Urinary bladder (tissue), 4 donors: ENCODE measurements at places on chromosomes 7 and 10.

DNA sequence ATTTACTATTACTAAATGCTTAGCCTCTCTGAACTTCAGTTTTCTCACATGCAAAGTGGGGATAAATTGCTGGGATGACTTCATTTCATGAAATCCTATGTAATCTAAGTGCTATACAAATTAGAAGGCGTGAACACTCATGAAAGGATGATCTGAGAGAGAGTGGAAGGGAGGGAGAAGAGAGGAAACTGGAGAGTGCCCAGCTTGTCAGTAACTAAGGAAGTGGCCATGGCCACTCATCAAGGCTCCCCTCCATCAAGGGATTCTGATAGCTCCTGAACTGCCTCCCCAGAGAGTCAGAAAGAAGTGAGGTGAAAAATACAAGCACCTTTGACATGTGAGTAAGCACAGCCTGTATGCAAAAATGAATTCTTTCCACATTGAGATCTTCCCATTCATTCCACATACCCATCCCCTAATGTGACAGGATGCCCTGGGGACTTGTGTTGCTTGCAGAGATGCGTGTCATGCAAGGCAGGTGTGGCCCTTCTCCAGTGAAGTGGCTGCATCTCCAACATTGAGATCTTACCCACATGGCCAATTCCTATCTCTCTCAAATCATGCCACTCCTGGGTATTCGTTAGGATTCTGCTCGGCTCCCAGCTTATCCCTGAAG, 76.5 kb upstream of the ITPRID1 start:
- DNase-seq: no peak

DNA sequence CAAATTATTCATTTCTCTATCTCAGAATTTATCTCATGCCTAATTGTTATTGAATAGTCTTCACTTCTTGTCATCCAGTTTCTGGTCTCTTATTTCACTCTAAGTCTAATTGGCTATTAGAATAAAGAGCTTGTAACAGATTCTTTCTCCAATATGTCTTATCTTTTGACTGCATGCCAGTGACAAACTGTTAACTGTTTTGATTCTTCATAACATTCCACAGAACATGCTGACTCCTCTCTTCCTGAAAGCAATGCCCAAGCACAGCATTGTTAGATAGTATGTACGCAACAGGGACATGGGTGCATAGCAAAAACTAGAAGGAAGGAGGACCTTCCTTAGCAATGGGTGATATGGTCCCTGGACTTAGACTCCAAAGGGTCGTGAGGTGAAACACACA, 65.4 kb downstream of the TRUB1 start:
- no peak for DNase-seq

GRCh38 chr7:115015619-115016018, 93.7 kb downstream of the MDFIC start:
- no peak for DNase-seq

DNA sequence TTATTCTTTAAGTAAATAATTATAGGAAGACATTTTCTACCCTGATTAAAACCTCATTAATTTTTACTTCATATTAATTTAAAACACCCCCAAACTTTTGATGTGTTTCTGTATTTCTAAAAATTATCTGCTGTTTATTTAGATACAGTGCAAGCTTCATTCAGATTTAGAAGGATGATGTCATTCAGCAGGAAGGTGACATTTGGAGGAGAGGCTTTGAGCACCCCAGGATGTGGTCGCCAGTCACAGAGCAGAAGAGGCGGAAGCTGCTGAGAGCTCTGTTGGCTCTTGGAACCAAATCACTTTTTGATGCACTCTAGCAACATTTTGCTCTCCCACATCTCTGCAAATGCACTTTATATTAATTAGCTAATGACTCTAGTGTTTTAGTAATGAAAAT, 233.9 kb upstream of the CACNA2D1 start:
- DNase-seq: no peak

DNA sequence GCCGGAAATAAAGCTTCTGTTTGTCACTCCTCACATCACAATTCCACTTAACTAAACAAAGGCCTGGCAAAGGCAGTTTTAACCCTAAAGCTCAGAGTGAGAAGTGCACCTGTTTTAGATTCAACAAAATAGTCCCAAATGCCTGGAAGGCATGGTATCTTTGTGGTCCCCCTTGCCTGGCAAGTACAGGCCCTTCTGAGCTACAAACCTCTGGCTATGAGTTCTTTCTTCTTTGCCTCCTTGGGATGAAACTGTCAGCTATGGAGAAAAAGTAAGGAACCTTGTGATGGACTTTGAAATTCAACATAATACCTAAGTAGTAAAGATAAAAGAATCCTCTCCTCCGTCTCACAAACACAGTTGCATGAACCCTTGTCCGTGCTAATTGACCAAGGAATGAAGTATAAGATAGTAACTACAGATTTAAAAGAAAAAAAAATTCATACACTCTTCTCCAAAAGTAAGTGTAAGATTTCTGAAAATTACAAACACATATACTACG, 244.5 kb upstream of the ETV1 start:
- DNase-seq: no peak

DNA sequence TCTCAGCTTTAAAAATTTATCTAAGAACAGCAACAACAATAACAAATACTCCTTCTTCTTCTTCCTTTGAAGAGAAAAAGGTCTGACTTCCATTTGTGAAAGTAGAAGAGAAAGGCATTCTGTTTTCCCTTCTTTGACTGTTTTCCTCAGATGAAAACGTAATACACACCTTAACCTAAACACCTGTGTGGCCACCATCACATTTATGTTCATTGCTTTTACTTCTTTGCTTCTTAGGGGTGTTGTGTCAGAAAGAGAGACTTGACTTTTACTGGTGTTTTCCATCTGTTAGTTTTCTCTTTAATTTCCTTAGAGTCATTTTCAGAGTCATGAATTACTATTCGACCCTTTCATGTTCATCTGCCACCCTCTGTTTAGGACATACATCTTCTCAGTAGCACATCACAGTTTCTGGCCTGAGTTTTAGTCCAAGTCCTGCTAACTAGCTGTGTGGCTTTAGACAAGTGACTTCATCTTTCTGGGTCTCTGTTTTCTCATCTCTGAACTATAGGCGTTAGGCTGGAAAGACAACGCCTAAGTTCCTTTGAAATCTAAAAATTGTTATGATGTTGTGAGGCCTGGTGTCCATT, 283.8 kb downstream of the GATA3 start:
- no peak for DNase-seq

DNA sequence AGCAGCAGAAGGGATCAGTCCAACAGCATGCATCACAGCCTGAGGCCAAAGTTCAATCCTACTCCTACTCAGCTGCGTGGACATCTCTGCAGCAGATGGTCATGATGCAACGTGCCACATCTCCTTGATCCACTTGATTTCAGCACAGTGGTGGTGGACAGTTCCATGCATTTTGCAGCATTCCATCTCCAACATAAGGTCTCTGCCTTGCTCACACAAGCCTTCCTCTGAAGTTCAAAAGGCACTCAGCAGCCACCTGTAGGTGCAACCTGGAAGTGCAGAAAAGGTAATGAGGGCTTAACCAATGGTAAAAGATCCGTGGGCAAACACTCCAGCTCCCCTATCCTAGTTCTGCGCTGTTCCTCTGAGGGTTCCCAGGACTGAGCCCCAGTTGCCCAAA, 57.5 kb upstream of the CHCHD3 start:
- no peak for DNase-seq

GRCh38 chr10:11147722-11148121, 130.1 kb downstream of the CELF2 start:
- no peak for DNase-seq

DNA sequence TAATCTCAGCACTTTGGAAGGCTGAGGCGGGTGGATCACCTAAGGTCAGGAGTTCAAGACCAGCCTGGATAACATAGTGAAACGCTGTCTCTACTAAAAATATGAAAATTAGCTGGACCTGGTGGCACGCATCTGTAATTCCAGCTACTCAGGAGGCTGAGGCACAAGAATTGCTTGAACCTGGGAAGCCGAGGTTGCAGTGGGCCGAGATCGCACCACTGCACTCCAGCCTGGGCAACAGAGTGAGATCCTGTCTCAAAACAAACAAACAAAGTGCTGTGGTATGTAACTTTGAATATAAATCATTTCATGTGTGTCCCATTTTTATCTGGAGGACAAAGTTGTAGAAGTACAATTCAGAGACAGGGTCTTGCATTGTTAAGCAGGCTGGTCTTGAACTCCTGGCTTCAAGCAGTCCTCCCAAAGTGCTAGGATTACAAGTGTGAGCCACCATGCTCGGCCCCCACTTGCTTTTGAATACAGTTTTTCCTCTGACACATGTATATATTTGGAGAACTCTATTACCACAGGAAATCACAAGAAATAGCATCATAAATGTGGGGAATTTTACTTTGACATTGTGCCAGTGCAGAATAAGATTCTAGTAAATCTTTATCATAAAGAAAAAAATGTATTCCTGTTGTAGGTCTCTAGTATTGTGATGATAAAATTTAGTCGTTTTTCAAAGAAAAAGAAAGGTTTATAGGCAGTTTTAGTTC, 32.6 kb downstream of the PTPN12 start:
- no peak for DNase-seq

DNA sequence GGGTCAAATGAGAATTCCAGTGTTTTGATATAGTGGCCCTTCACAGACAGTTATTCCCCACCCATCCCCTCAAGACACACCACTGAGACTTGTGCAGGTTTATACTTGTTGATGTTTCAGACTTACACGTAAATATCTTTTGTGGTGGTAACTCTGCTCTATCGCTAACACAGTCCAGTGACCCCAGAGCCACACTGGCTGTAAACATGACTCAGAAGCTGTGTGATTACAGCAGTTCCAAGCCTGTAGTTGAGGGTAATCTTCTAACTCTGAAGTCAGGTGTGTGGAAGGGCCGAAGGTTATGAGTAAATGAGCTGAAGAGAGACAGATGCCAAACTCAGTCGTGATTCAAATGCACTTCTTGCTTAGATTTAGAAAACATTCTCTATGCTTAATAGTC, 19.4 kb downstream of the NOBOX start:
- no peak for DNase-seq

- DNase-seq: no peak
Measured at GRCh38 chr7:2009541-2010001, 223.2 kb downstream of the MAD1L1 start.

DNA sequence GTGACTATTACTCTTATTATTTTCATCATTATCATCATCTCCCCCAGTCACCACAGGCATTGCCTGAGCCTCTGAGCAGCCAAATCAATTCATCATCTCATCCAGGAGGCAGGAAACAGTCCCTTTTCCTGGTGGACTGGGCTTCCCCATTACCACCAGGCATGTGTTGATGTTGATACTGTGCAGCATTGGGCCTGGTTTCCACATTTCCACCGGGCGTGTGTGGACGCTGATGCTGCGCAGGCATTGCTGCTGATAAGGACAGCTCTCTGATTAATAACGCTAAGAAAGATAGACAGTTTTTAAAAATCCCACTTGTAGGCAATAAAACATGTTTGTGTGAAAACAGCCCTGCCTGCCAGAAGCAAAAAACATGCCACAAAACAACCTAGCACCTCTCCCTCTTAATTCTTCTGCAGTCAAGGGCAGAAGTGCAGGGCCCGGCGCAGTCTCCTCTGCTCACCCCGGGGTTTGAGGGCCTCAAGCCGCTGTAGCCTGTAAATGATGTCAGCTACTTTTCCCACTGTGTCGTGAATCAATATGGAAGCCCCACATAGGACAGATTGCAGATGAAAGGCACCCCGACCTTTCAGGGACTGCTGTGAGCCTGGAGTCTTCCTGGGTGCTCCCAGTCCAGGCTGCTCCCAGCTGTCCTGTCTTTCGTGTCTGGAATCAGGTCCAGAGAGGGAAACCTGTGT, 216.0 kb downstream of the WDR37 start:
- no peak for DNase-seq

GRCh38 chr7:70268179-70268578, 669.9 kb downstream of the AUTS2 start:
- DNase-seq: no peak

GRCh38 chr7:13181216-13181615, 493.8 kb downstream of the ARL4A start:
- no peak for DNase-seq

- no peak for DNase-seq
Measured at GRCh38 chr10:104374591-104374990, 21.0 kb downstream of the CFAP58 start.

DNA sequence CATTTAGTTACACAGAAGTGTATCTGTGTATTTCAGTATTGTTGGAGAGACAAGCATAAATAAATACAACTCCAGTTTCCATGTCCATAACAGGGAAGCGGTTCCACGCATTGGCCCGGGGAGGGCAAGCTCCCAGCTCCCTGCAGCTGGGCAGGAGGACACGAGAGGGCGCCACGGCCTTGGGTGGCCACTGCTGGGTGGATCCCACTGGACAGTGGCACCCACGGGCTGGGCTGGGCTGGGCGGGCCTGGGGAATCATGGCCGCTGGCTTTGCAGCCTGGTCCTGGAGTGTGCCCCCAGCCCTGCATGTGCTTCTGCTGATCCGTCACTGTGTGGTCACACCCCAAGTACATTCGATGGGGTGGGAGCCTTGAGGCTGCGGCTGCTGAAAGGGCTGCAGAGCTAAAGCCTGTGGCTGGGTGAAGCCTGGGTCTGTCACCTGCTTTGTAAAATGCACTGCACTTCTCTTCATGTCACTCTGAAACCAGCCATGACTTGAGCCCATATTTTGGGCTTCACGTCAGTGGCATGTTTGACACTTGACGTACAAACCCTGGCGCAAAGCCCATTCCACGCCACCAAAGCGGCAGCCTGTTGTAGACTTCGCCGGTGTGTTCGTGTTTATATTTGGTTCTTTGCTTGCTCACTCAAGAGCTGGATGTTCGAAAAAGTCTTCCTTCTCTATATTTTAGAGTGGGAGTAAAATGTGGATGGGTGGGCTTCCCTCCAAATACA, 27.5 kb downstream of the LRRC27 start:
- DNase-seq: no peak

- no peak for DNase-seq
Measured at GRCh38 chr10:14774214-14774580, 500 bp downstream of the FAM107B start.

GRCh38 chr7:80783678-80784327, 135.0 kb downstream of the SEMA3C start:
- DNase-seq: no peak

DNA sequence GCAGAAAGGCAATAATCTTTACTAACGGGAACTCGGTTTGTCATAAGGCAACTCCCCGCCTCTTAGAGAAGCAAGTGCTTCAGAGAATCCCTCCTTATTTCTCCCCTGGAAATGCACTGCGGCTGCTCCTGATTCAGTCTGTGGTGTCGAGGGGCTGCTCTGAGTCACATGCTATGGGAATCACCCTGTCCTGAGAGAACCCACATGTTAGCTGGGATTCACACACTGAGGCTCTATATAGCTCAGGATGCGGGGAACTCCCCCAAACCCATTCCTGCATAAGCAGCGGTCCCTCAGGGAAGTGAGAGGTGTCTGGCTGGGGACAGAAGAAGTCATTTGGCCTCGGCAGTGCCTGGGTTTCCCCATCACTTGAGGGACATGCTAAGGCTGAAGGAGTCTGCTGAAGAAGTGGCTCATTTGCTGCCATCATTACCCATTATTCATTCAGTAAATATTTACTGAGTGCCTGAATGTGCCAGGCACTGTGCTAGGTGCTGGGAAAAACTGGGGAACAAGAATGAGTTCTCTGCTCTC, 87.5 kb downstream of the ATXN7L1 start:
- no peak for DNase-seq
